HEK293T (cell line): ENCODE measurements at places on chromosomes 2 and 18.

- no peak for DNase-seq
These were observed 4.9 kb upstream of the ALLC start for GRCh38 chr2:3652896-3653625.

GRCh38 chr2:58035352-58035751, 11.3 kb upstream of the VRK2 start:
- no peak for DNase-seq

DNA sequence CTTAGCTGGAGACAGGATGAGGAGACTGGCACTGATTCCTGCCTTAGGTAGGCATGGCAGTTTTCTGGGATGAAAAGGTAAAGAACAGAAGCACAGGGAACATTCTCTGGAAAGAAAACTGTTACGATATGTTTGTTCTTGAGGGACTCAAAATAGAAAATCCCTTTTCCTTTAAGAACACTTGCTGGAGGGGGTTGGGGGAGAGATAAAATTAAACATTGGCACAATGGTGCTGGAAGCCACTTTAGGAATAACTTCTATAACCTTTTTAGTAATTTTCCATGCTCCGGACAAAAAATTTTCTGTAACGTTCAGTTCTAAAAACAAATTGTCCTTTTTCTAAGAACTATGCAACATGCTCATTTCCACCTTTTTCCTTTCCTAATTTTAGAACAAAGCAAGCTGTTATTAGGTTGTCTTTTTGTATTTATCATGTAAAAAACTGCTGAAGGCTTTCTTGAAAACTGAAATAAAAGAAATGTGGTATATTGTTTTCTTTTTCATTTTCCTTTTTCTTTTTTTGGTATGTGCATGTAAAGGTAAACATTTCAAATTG, 343.8 kb downstream of the EPHA4 start:
- no peak for DNase-seq

DNA sequence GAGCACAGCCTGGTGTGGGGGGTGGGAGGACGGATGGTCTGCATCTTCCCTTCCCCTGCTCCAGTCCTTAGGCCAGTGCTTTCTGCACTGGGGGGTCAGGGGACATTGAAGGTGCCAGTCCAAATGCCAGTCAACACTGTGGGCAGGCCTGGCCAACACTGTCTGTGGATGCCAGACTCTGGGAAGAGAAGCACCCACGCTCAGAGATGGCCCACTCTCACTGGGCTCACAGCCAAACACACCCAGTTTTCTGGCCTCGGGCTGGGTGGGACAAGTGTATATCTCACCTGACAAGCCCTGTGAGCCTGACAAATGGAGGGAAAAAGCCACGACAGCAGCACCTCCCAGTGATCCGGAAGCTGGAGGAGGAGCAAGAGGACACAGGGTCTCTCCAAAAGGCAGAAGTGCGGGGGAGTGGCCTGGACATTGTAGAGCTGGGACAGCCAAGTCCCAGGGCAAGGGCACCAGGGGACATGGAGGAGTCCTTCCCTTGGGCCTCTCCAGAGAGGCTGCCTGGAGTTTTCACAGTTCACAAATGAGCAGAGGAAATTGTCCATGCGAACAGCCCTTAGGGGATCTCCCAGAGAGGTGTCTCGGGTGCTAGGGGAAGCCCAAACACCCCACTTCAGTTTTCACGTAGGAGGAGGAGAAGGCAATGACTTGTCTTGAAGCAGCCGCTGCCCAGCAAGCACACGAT, 79.3 kb downstream of the SDC1 start:
- no peak for DNase-seq

DNA sequence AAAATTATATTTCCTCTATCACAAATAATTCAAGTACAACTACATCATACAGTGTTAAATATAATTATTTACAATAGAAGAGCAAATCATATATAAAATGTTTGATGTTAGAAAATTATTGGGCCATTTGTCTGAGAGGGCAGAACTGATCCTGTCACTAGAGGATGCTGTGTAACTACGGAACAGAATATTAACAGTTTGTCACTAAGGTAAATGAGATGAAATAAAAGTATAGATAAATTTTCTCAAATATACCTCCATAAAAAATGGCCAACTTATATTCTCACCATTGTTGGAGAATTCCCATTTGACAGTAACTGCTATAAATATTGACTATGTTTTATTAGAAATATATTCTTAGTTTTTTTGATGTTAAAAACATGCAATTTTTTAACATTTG, 1067.4 kb upstream of the DDX18 start:
- no peak for DNase-seq
